Left forelimb (tissue), 1 donor: ENCODE measurements at places on chromosomes 16 and 17.

GRCh38 chr17:74785096-74785980, 9.2 kb upstream of the NAT9 start:
- DNase-seq: no peak

DNA sequence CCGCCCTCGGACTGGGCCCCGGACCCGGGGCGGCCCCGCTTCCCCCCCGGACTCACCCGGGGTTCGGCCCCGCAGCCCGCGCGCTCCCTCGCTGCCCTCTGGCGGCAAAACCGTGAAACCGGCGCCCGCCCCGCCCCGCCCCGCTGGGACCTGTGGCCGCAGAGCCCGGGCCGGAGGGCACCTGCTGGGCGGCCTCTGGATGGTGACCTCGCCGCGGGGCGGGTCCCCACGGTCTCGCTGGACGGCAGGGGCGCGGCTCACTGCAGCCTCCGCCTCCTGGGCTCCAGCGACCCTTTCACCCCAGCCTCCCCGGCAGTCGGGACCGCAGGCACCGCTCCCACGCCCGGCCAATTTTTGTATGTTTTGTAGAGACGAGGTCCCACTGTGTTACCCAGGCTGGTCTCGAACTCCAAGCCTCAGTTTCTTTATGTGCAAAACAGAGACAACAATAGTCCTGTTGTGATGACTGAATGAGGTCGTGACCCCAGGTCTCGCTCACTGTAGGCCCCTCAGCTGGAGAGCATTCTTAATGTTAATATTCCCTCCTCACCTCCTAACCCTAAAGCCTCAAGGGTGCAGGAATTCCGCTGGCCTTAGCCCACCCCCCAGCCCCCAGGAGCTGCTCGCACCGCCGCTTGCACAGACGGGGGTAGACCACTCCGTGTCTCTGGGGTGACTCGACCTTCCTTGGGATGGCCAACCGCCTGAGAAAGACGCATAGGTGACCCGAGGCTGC, 33.7 kb upstream of the RPH3AL start:
- DNase-seq: peak; percentile 89

DNA sequence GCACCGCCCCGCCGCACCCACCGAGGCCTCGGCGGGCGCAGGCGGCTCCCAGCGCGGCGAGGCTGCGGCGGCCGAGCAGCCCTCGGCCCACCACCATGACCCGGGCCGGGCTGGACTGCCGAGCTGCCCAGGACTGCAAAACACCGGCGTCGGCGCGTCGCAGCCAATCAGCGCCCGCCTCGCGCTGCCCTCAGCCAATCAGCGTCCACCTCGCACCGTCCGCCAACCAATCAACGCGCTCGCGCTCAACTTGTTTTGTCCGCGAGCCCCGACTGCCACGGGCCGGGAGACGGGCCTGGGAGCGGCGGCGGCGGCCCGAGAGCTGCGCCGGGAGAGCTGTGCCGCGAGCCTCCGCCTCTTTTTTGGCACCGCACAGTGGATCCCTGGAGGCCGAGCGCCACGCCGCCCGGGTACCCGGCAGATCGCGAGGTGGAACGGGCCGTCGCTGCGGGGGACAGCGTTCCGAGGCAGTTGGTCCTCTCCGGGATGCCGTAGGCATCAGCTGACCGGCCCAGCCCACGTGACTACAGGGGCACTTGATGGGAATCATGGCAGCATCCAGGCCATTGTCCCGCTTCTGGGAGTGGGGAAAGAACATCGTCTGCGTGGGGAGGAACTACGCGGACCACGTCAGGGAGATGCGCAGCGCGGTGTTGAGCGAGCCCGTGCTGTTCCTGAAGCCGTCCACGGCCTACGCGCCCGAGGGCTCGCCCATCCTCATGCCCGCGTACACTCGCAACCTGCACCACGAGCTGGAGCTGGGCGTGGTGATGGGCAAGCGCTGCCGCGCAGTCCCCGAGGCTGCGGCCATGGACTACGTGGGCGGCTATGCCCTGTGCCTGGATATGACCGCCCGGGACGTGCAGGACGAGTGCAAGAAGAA, at the start of the genes FAHD1 and HAGH:
Gene FAHD1 (plus strand): TSS at position 516 of the 883 bp plus-strand sequence. CDS start 33 bp downstream, at position 549.
Gene HAGH (minus strand): TSS at position 135 of the 883 bp plus-strand sequence. CDS start 38 bp downstream, at position 97.
- peak; percentile 98 for DNase-seq

DNA sequence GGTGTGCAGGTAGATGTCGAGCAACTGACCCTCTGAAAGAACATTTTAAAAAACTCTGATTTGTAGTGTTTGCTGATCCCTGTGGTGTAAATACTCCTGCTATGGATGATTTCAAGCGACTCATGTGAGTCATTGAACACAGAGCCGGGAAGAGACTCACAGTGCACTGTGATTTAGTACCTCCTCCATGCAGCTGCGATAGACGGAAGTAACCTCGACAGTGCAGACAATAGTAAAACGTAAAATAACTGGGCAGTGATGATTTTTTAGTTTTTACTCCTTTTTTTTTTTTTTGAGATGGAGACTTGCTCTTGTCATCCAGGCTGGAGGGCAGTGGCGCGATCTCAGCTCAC, 8.7 kb downstream of the TBX21 start:
- no peak for DNase-seq

DNA sequence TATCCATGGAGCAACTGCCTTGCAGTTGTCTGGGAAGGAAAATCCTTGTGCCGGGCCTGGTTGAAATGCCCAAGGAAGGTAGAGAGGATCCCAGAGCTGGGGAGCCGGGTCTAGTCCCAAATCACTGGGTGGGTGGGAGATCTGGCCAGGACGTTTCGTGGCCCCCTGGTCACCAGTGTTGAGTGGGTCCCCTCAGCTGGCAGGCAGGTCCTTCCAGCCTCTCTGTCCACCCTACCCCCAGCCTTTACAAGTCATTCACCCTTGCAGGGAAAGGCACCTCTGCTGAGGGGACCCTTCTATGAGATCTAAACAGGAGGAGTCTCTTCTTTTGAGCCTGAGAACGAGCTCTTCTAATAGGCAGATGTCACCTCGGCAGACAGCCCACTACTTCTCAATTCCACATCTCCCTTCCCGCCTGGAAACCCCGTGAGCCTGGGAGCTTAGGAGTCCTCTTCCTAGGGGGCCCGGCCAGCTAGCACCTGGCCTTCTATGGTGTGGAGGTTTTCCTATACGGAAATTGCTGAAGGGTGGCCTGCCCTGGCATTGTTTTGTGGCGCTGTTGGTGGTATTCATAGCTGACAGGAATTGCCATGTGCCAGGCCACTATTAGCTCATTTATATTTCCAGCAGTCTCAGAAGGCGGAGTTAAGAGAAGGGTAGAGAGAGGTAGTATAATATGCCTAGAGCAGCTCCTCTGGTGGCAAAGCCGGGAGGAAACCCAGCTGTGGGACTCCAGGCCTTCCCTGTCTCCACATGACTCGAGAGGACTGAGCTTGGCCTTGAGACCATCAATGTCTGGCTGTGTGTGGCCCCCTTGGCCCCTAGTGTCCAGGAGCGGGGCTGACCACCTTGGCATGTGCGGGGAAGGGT, 13.3 kb downstream of the MPRIP start:
- DNase-seq: peak; percentile 61

DNA sequence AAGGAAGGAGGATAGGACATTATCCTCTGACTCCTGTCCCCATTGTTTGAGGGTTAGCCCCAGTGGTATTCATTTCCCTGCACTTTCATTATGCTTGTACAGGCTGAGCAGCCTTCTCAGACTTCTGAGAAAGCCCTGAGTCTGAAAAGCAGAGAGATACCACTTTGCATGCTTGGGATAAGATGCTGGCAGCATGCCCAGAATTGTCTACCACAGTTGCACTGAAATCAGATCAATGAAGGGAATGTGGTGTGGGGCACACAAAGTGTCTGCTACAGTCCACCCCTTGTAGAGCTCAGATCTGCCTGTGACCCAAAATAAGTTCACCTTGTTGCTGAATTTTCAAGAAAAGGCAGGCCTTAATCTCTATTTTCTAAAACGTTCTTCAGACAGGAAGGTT, 160.6 kb downstream of the CCT6B start:
- no peak for DNase-seq

- DNase-seq: no peak
Observed at GRCh38 chr16:61890386-61890785, 145.9 kb downstream of the CDH8 start.

- DNase-seq: no peak
Observed at GRCh38 chr17:2749058-2749783, at the start of gene CCDC92B. CCDC92B (minus strand) TSS chr17:2749652; CDS start chr17:2735145, 14,507 bp downstream.

DNA sequence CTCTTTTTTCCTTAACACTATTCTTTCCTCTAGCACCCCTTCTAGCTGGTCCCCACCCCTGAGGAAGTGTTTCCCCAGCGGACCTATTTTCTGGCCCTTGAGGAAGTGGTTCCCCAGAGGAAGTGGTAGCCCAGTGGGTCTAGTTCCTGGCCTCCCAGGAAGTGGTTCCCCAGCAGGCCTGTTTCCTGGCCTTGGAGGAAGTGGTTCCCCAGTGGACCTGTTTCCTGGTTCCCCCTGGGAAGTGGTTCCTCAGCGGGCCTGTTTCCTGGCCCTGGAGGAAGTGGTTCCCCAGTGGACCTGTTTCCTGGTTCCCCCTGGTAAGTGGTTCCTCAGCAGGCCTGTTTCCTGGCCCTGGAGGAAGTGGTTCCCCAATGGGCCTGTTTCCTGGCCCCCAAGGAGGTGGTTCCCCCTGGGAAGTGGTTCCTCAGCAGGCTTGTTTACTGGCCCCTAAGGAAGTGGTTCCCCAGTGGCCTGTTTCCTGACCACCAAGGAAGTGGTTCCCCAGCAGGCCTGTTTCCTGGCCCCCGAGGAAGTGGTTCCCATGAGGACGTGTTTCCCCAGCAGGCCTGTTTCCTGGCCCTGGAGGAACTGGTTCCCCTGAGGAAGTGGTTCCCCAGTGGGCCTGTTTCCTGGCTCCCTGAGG, 58.3 kb downstream of the NTN1 start:
- no peak for DNase-seq

GRCh38 chr16:4894276-4895150, 42.4 kb downstream of the PPL start:
- no peak for DNase-seq

DNA sequence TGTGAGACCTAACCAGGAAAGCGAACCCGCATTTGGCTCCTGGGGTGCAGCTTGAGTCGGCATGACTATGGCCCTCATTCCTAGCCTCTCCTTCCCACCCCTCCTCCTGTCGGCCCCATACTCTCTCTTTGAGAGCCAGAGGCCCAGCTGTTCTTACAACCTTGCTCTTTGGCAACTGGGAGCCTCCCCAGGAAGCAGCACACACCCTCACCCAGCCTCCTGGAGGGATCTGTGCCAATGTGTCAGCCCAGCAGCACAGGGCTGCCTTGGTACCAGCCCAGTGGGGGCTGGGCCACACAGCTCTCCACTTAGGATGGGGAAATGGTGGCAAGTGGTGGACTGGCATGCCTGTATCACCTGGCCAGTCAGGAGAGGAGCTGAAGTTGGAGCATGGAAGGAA, 70.3 kb upstream of the LGALS9 start:
- no peak for DNase-seq

DNA sequence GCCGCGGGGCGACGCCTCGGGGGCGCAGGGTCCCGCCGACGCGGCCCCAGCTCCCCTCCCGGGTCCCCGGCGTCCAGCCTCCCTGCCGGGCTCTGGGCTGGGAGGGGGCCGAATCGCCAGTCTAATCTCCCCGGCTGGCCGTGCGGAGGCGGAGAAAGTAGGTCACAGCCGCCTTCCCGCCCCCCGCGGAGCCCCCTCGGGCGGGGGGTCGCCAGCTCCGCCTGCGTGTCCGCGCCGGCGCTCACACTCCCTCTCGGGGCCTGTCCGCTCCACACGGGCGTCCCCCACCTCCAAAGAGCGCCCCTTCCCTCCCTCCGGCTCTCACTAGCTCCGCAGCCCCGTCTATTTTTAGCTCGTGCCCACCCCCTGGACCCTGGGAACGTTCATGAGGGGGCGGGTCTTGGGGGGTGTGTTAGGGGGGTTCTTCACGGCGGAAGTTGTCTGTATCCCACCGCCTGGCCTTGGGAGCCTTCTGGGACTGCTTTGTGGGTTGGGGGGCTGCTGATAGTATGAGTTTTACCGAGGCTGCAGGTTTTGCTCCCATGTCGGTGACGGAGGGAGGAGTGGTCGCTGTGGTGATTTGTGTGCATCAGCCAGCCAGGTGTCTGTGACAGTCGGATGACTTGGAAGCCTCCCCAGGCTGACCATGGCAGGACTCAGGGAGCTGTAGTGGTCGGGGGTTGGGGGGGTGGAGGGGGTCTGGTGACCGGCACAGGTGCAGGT, 1.1 kb downstream of the ATP1B2 start:
- peak; percentile 81 for DNase-seq

DNA sequence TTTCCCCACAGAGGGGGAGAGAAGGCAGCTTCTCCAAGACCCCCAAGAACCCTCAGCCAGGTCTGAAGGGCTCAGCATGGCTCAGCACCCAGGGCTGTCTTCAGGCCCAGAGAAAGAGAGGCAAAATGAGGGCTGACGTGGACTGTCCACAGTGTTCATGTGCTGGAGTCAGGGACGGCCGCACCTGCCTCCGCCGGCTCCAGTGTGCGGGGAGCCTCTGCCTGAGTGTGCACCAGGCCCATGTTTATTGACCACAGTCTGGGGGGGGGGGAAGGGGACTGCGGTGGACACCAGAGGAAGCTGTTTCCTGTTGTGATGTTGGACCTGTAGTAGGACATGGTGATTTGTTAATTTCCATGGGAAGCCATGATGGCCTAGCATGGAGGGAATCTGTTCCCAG, 6.9 kb downstream of the MRM1 start:
- DNase-seq: no peak

- DNase-seq: no peak
Observed at GRCh38 chr17:62933501-62934385, 32.3 kb upstream of the TANC2 start.
